Naive thymus-derived CD8-positive, alpha-beta T cell (primary cell): ENCODE measurements at places on chromosomes 11 and 22.

DNA sequence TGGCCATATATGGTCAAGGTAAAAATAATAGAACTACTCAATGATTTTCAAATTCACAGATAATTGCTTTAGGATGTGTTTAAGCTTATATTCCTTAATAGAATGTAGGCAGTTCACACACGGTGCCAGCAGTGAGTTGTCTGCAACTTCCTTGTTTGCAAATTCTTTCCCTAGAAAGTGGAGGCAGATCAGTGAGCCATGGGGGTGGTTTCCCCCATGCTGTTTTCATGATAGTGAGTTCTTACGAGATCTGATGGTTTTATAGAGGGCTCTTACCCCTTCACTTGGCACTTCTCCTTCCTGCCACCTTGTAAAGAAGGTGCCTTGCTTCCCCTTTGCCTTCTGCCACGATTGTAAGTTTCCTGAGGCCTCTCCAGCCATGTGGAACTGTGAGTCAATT lies 111.8 kb upstream of the LMO1 start:
- no peak for DNase-seq

DNA sequence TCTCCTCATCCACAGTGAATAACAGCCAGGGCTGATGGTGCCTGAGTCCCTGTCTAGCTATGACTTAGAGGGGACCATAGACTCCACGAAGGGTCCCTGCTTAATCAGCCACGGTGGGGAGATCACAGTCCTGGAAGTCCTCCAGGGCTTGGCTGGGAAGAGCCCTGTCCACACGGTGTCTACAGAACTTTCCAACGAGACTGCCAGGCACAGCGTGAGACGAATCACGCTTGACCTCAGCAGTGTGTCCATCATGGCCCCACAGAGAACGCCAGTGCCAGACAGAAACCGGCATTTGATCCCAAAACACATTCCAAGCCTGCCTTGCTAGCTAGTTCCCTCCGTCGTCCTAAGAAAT lies 143.4 kb downstream of the CRYBB2 start:
- no peak for DNase-seq

- DNase-seq = no peak
Measured at GRCh38 chr11:122863704-122864326, 18.7 kb upstream of the JHY start.

GRCh38 chr11:72358466-72359405 lies 75.6 kb downstream of the CLPB start:
- DNase-seq = no peak

DNA sequence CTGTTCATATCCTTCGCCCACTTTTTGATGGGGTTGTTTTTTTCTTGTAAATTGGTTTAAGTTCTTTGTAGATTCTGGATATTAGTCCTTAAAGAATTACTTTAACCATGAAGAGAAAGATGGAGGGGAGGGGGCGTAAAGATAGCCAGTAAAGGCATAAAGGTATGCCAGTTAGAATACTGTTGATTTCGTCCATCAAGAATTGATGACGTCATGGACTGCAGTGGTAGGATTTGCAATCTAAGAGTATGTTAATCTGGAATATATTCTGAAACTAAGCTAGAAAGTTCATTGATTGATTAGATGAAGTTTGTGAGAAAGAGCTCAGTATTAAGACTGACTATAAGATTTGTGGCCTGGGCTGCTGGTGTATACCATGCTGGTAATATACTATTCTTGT lies 856.1 kb downstream of the NTM start:
- DNase-seq = no peak

DNA sequence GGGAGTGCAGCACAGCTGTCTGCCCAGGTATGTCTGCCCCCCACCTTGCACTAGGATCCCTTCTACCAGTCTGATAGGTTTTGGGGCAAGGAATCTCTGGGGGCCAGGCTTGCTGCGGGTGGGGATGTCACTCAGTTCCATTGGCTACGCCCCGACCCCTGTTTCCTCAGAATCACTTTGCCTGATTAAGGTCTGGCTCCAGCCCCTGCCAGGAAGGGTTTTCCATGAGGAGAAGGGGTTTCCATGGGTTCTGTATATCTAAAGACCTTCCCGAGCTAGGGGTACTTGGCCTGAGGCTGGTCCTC lies 14.0 kb downstream of the OTOG start:
- no peak for DNase-seq

DNA sequence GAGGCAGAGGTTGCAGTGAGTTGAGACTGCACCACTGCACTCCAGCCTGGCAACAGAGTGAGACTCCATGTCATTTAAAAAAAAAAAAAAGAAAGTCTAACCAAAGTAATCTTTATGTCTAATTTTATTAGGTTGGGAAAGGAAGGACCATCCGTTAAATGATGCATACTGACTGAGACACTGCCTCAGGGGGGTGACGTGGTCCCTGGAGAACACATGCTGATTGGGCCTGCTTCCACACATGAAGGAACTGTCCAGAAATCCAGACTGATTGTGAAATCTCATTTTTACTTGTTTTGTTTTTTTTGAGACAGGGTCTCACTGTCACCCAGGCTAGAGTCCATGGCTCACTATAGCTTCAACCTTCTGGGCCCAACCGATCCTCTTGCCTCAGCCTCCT lies 5.5 kb downstream of the SF3A1 start:
- no peak for DNase-seq

- DNase-seq = no peak
Measured at GRCh38 chr11:101996111-101996510, 51.1 kb upstream of the CFAP300 start.

- DNase-seq = no peak
Measured at GRCh38 chr22:42310291-42311015, 40.0 kb upstream of the TCF20 start.

- no peak for DNase-seq
Measured at GRCh38 chr11:66232769-66233168, 35.7 kb upstream of the RAB1B start.

GRCh38 chr22:40178417-40179409 lies 988 bp downstream of the TNRC6B start:
- peak; percentile 34 for DNase-seq

DNA sequence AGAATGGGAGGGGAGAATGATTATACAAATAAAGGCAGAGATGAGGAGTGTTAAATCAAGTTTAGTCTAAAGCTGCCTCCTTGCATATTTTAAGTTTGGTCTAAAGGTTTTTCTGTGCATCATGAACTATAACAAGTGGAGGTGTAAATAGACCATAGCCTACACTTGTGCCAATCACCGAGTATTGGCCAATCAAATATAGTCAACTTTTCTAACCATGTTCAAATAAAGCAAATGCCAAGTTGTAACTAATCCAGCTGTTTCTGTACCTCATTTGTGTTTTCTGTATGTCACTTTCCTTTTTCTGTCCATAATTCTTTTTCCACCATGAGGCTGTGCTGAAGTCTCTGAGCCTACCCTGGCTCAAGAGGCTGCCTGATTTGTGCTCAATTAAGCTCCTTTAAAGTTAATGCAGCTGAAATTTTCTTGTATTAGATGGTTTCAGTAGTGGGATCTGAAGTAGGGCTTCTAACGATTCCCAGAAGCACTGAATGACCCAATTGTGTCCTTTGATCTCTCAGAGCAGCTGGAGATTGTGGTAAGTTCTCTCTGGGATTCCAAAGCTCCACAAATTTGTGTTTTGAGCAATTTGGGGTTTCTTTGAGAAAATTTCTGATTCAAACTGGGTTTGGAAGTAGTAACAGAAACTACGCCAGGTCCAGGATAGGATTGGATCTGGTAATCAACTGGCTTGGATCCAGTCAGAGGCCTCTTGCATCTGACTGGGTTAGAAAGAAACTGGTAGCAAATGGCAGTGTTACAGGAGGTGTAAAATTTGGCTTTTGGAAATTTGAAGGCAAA lies 25.6 kb downstream of the OR5A2 start:
- DNase-seq = no peak

DNA sequence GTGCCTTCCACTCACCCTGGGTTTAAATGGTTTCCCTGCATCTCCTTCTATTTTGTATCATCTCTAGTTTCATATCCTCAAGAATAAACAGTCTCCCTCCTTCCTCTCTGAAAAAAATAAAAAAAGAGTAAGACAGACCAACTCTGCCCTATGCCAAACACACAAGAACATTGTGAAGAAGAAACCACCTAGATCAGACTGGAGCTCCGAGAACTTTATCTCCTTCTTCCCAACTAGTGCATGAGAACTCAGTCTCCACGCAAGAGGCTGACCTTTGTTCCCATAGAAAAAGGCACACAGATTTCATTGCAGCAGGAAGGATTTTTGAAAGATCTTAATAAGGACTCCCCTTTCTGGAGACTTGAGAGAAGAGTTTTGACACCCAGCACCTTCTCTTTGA lies 8.7 kb upstream of the PEX26 start:
- DNase-seq = no peak

DNA sequence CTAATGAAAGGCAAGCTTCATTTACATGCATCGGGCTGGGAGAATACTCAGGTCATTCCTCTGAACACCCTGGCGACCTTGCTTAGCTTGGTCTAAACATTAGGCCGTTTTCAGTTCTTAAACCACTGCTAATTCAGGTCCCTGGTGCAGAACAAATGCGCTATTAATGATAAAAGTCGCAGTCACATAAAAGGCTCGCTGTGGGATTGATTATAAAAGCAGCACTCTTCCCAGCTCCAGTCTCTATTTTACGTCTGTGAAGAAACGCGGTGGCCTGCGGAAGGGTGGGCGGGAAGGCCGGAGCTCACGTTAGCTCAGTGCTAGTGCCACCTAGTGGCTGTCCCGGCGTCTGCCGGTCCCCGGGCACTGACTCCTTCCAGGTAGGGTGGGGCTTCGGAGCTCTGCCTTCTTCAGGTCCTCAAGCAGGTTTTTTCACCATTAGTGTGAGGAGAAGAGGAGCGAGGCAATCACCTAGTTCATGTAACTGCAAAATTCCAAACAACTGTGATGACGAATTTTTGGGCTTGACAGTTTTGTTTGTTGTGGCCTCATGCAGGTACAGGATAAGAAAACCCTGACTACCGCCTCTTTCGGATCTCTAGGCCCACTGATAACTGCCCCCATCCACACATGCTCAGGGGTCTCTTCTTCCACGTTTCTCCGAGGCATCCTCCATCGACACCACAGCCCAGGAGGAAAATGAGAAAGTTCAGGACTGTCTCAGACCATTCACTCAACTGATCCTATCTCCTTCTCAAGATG lies 66.5 kb upstream of the CLMP start:
- DNase-seq = peak; percentile 38

- no peak for DNase-seq
Measured at GRCh38 chr22:33562501-33562900, 357.8 kb downstream of the LARGE1 start.

DNA sequence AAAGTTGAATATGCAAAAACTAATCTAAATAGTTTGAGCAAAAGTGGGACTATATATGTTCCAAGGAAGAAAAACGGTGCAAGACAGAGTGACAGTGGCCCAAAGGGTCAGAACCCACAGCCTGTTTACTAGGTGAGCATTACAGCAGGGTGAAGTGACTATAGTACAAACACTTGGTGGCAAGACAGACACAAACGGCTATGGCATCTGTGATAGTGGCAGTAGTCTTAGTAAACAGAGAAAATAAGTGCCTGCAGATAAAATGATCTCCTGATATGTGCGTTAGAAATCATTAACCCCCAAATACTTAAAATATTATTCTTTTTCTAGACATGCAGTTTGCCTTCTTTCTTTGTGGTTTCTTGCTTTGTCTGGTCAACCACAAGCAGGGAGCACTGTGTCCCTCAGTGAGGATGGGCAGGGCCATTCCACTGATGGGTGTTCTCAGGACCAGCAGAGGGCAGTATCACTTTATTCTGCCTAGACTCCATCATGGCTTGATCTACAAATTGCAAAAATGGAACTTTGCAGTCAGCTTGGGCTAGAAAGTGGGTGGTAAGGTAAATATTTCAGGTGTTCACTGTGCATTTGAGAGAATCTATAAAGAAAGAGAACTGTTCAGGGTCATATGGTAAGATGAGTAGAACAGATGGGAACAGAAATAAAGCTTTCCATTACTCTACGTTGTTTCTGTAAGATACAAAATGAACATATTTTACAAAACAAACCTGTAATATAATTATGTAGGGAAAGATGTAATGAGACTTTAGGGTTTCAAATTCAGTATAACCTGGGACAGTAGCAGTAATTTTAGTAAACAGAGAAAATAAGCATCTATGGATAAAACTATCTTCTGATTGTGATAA lies 198.2 kb downstream of the SWAP70 start:
- DNase-seq = peak; percentile 65

- DNase-seq = no peak
Measured at GRCh38 chr11:47552056-47552565, 821 bp downstream of the CELF1 start.

DNA sequence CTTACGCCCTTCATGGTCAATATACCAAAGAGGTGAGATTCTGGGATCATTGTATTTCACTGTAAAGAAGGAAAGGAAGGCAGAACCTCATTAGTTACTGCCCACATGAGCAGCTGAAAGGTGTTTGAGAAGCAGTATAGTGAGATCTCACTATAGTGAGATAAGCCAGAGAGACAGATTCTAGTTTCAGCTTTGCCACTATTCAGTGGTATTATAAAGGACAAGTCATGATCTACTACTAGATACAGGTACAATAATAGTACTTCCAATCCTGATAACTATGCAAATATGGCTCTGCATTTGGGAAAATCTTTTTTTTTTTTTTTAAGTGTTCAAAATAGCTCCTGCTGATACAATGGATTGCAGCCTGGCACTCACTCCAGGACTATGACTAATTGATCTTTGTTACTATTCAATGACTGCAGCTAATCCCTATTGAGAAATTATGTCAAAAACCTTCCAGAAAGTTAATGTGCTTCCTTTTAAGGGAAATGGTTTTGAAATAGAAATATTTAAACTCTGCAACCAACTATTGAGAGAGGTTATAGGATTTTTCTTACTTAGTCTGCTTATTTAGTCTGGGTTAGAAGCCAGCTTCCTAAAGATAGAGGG lies 8.3 kb upstream of the DLAT start:
- no peak for DNase-seq

GRCh38 chr11:106271686-106272085 lies 194.2 kb downstream of the AASDHPPT start:
- no peak for DNase-seq

DNA sequence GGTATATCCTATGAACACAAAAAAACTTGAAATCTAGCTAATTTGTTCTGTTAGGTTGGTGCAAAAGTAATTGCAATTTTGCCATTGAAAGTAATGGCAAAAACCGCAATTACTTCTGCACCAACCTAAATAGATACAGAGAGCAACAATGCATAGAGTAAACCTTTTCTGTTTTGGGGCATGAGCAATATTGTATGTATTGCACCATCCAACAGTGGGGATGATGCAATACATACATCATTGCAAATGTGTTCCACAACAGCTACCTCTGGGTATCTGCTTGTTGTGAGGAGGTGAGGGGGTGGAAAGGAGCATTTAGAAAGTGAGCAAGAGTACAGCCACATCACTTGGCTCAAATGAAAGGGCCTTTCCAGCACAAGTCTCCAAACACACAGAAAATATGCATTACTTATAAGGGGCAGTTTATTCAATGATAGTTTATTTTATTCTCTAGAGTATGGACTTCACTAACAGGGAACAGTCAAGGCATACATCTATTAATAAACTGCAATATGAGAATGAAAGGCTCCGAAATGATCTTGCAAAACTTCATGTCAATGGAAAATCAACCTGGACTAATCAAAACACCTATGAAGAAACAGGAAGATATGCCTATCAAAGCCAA lies 77.3 kb downstream of the DEUP1 start:
- DNase-seq = no peak

- DNase-seq = no peak
Measured at GRCh38 chr22:33520904-33521780, 399.1 kb downstream of the LARGE1 start.
